ENCODE measurements at places on chromosomes 6 and 20. TPM values are rescaled to one million over a fixed set of nuclear protein-coding genes. Genes with fewer than 3 reads are reported as not detected.

DNA sequence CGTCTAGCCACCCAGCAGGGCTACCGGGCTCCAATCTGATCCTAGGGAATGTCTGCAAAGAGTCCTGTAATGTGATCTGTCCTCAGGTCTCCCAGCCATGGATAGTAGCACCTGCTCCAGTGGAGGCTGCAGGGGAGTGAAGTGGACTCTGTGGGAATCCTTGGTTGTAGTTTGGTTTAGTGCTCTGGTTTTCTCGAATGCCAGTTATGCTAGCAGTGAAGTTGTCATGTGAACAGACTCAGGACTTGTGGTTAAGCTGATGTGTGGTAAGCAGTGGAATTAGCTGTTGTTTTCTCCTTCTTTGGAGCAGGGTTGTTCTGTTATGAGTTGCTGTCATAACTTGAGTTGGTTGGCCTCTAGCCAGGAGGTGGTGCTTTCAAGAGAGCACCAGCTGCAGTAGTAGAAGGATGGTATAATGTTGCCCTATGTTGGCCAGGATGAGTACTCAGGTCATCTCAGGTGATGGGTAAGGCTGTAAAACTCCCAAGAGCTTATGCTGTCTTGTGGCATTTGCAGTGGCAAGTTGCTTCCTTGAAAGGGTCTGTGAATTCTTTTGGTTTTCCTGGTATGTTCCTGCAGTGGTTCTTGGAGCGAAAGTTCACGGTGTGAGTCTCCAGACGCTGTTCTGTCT is 390.2 kb downstream of the UTRN start:
- DNase-seq: no peak

ZKSCAN8 gene
- total RNA-seq: 12.4 TPM

KHDC1 gene
- total RNA-seq: not detected

DNA sequence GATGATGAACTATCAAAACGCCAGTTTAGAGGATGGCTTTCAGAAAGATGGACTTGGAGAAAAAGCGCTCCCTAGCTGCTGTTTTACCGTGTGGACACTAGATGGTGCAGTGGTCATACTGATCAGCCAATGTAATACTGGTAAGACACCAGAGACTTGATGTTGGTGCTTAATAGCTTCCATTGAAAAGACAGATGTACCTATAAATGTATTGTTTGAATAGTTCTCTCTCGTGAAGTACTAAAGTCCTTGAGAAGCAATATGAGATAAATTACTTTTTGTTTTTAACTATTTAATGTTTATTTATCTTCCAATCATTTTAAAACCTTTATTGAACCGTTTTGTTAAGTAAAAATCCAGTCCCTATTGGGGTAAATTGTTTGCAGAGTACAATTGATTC is 63.9 kb upstream of the FUCA2 start:
- no peak for DNase-seq

TRIM40 gene
- not detected for total RNA-seq

- DNase-seq: no peak
Measured at GRCh38 chr6:13049666-13050254, 278.6 kb downstream of the TBC1D7 start.

DNA sequence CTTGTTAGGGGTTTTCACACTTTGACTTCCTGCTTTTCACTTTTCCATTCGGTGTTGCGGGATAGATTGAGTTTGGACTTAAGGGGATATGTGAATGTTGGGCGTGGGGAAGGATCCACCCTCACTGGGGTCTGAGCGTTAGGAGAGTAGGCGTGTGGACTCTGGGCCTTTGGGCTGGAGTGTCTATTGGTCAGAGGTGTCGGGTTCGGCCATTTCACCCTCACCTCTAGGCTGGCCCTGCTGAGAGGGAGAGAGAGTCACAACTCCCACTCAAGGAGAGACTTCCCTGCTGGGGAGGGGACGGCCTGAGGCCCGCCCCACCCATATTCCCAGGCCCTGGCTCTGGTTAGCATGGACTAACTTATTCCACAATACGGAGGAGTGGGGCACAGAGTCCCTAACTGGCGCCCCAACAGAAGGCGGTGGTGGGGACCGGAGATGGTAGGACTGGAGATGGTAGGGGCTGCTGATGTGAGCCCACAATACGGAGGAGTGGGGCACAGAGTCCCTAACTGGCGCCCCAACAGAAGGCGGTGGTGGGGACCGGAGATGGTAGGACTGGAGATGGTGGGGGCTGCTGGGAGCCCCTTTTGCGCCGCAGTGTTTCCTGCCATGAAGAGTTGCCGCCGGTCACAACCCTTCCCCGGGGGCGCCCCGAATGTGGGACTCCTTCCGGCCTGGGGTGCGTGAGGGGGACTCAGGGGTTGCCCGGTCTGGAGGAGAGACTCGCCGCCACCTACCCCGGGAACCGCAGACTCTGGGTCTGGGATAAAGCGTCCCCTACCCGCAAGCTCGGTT is 1.4 kb upstream of the PTPRA start:
- no peak for DNase-seq

PLCB4 gene
- 6.3 TPM for total RNA-seq

GRCh38 chr20:51536116-51537069 is 6.1 kb downstream of the NFATC2 start:
- no peak for DNase-seq

- no peak for DNase-seq
Measured at GRCh38 chr6:155183095-155183494, 80.7 kb upstream of the CLDN20 start.

POM121L2 gene
- not detected for total RNA-seq

DNA sequence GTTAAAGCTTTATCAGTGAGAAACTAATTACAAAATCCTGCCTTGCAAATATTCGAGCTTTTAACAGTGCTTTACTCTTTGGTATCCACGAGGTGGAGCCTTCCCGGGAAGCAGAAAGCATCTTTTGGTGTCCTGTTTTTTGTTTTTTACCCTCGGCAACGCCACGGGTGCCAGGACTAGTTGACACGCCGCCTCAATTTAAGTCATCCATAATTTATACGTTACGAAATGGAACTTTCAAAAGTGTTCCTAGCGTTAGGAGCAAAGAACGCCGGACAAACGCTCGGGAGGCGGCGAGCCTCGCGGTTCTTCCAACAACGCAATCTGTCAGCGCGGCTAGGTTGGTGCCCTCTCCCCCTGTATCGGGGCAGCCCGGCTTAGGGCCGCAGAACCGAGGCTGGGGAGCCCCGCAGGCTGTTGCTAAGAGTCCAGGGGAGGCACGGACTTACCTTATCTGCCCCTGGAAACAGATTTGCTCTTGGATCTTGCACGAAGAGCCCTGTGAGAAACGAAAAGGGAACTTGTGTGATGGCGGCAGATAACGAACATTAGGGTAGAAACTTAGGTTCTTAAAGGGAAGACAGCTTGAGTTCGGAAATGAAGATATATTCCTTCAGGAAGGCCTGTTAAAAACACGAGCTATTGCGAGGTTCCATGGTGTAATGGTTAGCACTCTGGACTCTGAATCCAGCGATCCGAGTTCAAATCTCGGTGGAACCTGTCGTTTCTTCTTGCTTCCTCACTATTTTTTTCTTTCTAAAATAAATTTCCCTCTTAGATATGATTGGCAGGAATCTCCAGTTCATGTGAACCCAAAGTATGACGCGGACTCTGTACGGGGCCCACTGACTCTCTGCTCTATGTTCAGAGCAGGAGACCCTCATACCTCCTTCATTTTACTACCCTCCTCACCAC is 46.2 kb upstream of the ZNF184 start:
- no peak for DNase-seq

- DNase-seq: no peak
Measured at GRCh38 chr20:35626386-35627001, 10.9 kb downstream of the SPAG4 start.

- no peak for DNase-seq
Measured at GRCh38 chr6:10315034-10315433, 99.8 kb downstream of the TFAP2A start.

LY6G5C gene
- 5.1 TPM for total RNA-seq

DNA sequence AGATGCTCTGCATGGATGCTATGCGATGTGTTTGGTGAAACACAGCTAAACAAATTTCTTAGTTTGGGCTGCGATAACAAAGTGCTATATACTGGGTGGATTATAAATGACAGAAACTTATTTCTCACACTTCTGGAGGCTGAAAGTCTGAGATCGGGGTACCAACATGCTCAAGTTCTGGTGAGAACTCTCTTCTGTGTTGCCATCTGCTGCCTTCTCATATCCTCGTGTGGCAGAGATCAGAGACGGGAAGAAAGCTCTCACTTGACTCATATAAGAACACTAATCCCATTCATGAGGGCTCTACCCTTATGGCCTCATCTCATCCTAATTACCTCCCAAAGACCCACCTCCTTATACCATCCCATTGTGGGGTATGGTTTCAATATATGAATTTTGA is 162.0 kb upstream of the DTNBP1 start:
- DNase-seq: no peak

PBOV1 gene
- not detected for total RNA-seq

CCDC170 gene
- 0.89 TPM for total RNA-seq

TRIM15 gene
- total RNA-seq: 1.1 TPM

WFDC8 gene
- not detected for total RNA-seq

COX4I2 gene
- total RNA-seq: 2.7 TPM

OR2J2 gene
- total RNA-seq: not detected

SDHAF4 gene
- 6.6 TPM for total RNA-seq

SLC22A2 gene
- total RNA-seq: not detected

GRCh38 chr6:72703093-72703492 is 81.2 kb downstream of the KCNQ5 start:
- DNase-seq: no peak

GRCh38 chr20:52204136-52204535 is 12.6 kb upstream of the ZFP64 start:
- DNase-seq: no peak

- peak; percentile 91 for DNase-seq
Measured at GRCh38 chr20:63941282-63942081, 14.7 kb downstream of the UCKL1 start.

DNA sequence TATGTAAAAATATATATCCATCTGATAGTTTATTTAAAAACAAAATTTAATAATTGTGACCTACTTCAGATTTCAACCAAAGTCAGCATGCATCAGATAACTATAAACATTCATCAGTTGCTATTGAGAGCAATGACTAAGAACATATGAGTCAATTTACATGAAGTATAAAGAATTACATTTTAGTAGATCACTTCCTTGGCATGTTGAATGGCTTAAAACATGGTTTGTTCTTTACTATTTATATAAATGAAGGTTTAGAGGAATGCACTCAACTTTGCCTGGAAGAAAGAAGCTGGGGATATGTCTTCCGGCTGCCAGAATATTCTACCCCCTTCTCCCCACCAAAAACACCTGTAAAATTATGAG is 6.4 kb upstream of the FAM217A start:
- no peak for DNase-seq

DNA sequence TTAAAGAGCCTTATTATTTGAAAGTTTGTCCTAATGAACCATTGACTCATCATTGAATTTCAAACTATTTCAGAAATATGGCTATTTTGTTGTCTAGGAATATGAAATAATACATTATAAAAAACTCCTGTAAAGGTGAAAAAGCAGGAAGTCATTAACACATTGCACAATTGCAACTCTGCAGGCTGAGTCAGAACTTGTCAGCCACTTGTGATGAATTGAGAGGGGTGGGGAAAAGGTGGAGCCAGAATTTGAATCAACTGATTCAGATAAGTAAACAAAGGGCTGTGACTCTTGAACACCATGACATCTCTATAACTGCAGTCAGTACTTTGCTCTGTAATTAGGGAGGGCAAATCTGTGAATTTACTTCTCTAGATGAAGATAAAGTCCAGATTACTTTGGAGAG is 6.0 kb downstream of the C6orf141 start:
- no peak for DNase-seq

All from suprapubic skin (tissue), 4 donors.